Stomach (tissue), 19 donors: ENCODE measurements at places on chromosomes 16 and 17. TPM values are rescaled to one million over a fixed set of nuclear protein-coding genes. Genes with fewer than 3 reads are reported as not detected.

C16orf92 gene
- not detected for total RNA-seq

ADAP2 gene
- 4.6 TPM for total RNA-seq

DNA sequence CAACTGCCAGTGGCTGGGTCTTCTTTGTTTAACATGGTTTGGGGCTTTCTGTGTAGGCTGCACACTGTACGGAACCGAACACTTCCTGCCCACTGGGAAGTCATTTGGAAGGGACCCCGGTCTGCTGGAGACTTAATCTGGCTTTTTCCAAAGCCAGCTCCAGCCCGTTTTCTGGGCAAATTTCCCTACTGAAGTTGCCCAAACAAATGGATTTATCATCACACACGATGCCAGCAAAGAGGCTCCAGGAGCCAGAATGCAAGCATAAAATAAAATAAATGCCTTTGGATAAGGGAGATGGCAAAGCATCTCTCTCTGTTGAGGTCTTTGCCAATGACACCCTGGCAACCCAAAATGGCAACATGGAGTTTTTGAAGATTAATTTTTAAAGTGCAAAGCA is 259.9 kb upstream of the IRX3 start:
- DNase-seq, result no peak

- no peak for DNase-seq
Observed at GRCh38 chr17:41692722-41693521, 4.2 kb downstream of the EIF1 start.

GRCh38 chr16:80623376-80623775 is 82.6 kb downstream of the DYNLRB2 start:
- peak; percentile 7 for DNase-seq

DNA sequence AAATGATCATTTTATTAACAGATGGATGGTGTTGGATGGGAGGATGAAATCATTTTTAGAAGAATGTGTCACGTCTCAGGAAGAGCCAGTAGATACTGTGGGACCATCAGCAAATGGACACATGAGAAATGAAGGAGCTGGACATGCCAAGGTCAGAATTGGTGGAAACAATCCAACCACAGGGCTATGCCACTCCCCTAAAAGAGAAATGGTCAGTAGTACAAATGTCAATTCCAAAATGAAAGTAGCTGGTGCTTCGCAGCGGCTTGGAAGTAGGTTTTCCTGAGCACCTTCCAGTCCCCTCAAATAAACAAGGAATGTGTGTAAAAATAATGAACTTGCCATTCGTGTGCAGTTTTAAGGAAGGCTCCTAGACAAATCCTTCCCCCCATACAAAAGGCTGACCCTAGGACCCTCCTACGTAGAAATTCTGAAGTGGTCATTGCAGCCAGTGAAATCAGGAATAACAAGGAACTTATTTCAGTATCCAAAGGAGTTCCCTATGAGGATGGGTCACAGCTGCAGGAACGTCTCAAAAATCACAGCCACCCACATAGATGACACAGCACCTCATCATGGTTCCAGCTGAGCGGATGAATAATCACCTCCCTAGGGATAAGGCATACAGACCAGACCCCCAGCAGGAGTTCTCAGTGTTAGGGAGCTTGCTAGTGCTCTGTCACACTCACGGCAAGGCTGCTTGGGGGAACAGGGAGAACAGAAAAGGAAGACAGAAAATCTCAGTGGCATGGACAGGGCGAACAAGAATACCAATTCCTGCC is 239.2 kb downstream of the HS3ST3A1 start:
- no peak for DNase-seq

DNA sequence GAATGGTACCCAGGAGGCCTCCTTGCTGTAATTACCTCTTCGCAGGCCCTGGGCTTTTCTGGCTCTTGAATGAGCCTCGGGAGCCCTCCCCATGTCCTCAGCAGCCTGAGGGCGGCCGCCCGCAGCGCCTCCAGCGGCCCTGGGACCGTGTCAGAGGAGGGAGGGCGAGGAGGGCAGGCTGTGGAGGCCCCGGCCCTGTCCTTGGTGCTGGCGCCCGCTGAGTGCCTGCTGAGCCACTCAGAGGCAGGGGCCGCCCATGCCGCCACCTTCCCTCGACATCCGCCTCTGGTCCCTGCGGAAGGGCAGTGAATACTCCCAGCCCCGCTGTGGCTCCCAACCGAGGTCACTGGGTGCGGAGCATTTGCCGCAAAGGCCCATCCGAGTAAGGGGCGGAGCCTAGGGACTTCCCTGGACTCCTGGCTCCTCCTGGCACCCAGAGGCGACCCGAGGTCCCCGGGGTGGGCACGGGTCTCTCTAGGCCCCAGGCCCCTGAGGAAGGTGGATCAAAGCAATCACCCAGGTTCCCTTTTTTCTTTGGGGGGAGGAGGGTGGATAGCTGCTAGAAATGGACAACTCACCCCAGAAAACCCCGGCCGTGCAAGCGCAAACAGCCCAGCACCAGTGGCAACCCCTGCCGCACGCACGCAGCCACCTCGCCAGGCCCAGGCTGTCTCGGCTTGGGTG is 2.8 kb downstream of the RBFOX3 start:
- peak; percentile 81 for DNase-seq
